ENCODE measurements at places on chromosomes 2 and 18.

DNA sequence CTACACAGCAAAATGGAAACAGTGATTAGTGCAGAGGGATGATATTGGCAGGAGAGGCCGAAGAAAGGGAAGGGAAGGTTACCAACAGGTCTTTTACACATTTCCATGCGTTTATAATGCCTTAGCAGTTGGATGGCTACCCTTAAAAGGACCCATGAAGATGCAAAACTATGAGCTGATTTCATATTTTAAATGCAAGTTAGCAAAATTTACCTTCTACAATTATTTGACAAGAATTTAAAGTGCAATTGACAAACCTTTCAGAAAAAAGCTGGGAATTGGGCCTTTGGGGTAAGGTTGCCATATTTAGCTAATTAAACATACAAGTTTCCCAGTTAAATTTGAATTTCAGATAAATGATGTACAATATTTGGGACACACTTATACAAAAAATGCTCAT lies 13.3 kb downstream of the DNER start:
- DNase-seq: no peak

DNA sequence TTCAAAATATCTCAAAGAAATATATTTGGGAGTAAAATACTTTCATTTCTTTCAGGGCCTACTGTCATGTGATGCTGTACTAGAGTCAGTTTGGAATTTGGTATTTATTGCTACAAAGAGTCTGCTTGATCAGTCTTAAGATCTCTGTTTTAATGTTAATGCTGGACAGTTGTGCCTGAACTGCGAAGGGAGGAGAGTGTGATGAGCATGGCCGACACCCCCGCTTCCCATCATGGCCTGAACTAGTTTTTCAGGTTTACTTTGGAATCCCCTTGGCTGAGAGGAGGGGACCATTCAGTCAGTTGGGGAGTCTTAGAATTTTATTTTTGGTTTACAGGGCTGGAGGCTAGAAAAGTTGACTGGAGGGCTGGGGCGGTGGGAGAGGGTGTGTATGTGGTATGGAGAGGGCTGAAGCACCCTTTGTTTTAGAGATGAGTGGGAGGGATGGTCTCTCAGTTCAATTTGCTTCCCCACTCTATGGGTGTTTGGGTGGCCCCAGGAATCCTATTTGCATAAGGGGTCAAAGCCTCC lies 20.9 kb upstream of the TEX44 start:
- DNase-seq: no peak

- DNase-seq: no peak
These were observed 2.3 kb downstream of the HSPD1 start for GRCh38 chr2:197497326-197497725.

- DNase-seq: no peak
These were observed 271.3 kb downstream of the LRATD1 start for GRCh38 chr2:14903709-14904374.

- no peak for DNase-seq
These were observed 221.6 kb downstream of the LPIN1 start for GRCh38 chr2:11967946-11968465.

DNA sequence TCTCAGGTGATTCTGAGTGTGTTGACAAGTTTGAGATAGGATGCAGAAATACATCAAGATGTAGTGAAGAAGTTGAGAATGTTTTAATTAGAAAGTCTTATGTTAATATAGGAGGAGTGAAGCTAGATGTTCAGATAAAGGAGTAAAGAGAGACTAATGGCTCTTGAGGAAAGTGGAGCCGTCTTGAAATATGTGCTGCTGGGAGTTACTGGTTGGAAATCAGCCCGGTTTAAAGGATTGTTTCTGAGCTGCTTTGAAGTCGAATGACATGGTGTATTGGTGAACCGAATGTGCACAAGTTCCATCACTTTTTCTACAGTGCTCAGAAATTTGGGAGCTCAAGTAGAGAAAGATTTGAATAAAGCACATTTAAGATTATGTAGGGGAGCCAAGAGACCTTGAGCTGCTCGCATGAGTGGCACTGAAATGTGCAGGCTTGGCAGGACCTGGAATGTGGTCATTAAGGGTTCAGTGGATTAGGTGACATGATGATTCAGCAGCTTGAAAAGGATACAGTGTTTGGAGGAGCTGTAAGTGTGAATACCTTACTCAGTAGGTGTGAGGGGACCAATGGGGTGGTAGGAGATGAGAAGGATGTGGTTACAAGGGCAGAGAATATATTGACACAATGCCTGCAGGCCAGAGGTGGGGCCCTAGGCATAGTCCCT lies 68.6 kb downstream of the CAB39 start:
- DNase-seq: peak; percentile 11

GRCh38 chr2:45178359-45178758 lies 169.1 kb upstream of the SIX2 start:
- DNase-seq: no peak

- no peak for DNase-seq
These were observed 16.4 kb downstream of the MAL start for GRCh38 chr2:95041824-95042442.

DNA sequence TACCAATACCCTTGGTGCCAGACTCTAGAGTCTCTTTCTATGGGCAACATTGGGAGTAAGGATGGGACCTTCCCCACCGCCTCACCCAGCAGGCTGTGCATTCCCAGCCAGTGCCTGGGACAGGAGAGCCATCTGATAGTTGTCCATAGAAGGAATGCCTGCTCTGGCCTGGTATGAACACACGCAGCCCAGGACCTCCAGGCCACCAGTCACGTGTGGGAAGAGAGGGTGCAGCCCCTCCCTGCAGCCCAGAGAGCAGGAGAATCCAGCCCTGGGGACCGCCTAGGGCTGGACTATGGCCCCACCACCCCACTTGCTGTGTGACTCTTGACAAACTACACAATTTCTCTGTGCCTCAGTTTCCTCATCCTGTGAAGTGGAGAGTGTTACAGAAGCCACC lies 52.5 kb upstream of the ID2 start:
- no peak for DNase-seq

All from CD4-positive, alpha-beta T cell treated with Interferon gamma for 1 hour (primary cell).